Spinal cord (tissue), 10 donors: ENCODE measurements at places on chromosomes 11 and 22. TPM values are rescaled to one million over a fixed set of nuclear protein-coding genes. Genes with fewer than 3 reads are reported as not detected.

The MYOD1 gene
- total RNA-seq, result not detected

The SLC37A2 gene
- total RNA-seq, result 5.2 TPM

GRCh38 chr11:28442131-28442530 lies 333.9 kb downstream of the METTL15 start:
- no peaks in the 10 kb centered on the region for H3K27me3 ChIP-seq
- H3K27ac ChIP-seq, result no peak overlapping the region
- no peak for DNase-seq
- H3K4me3 ChIP-seq, result no peak overlapping the region

The PHF21B gene
- 3.3 TPM for total RNA-seq

The SLC22A9 gene
- 0.10 TPM for total RNA-seq

The EP300 gene
- 67.3 TPM for total RNA-seq

The BBOX1 gene
- 42.8 TPM for total RNA-seq

DNA sequence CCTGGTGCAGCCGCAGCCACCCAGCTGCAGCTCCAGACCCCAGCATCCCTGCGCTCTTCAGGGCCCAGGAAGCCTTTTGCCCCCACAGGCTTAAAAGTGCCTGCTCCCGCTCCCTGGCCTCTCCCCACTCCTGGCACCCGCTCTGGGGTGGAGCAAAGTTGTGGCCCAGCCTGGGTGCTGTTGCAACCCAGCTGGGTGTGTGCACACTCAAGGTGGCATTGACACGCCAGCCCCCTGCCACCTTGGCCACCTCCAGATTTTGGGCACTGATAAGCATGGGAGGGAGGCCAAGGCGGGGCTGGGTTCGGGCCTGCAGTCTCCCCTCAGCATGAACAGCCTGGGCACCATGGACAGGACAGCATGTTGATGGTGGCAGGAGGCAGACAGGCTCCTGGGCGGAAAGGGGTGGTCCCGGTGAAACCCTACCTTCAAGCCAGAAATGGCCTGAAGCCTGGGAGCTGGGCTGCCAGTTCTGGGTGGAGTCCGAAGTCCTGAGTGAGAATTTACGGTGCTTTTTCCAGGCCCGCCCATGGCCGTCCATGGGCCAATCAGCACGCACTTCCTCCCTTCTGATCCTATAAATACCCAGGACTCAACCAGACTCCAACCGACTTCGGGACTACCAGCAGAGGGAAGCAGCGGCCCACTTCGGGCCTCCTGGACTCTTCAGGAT lies 23.6 kb upstream of the RNASEH2C start:
- peaks cover 5% of the 10 kb centered on the region for H3K36me3 ChIP-seq
- H3K4me3 ChIP-seq, result no peak overlapping the region
- peaks cover under 1% of the 10 kb centered on the region for H3K27me3 ChIP-seq
- no peaks in the 10 kb centered on the region for H3K4me1 ChIP-seq
- no peak overlapping the region for H3K27ac ChIP-seq
- no peak for DNase-seq

The OR2AG2 gene
- total RNA-seq, result 0.30 TPM

DNA sequence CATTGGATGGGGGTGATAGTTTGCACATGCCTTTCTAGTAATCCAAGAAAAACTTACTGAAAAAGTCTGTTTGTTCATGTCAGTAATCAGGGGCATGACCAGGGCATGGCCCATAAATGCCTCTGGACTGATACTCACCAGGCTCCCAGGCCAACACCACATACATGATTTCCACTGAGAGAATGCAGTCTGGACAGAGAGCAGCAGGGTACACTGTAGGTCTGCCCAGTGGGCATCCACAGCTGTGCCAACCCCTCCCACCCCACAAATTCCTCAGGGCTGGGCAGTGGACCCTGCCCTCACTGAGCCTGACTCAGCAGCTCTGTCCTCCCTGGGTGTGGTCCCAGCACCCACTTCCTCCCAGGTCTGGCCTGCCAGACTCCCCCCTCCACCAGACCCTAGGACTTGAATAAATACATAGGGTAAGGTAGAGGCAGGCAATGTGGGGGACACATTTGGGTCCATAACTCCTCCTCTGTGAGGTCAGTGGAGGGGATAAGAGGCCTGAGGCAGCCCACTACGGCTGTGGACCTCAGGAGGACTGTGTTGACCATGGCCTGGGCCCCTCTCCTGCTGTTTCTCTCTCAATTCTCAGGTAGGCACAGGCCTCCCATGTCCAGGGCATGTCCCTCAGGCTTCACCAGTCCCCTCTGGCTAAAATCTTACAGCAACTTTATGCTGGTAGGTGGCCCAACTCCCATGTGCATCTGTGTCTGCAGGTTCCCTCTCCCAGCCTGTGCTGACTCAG lies 92.2 kb upstream of the TOP3B start:
- no peaks in the 10 kb centered on the region for H3K27me3 ChIP-seq
- peaks cover 10% of the 10 kb centered on the region for H3K4me1 ChIP-seq
- no peak overlapping the region for H3K27ac ChIP-seq
- no peak overlapping the region for H3K4me3 ChIP-seq
- H3K36me3 ChIP-seq, result no peaks in the 10 kb centered on the region

DNA sequence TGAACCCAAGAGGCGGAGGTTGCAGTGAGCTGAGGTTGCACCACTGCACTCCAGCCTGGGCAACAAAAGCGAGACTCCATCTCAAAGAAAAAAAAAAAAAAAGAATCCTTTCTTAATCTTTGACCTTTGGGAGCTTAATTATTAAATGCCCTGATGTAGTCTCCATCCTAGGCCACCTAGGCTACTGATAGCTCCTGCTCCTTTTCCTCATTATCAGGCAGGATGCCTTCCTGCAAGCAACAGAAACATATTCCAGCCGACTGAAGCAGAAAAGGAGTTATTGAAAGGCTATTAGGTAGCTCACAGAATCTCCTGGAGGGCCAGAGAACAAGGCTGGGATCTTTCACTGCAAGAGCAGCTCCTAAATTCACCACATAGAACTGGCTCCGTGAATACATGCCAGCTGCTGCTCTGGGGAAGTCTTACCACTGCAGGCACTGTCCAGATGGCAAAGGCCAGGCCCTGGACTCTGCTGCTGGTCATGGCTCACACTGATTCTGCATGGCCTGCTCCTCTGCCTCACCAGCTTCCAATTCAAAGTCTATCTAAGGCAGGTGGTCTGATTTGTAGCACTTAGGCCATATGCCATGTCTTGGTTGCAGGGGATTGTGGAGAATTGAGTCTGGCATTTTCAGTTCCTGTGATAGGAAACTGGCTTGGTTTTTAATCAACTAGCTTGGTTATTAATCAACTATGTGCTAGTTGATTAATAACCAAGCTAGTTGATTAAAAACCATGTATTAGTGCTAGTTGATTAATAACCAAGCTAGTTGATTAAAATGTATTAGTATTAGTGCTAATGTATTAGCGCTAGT lies 26.0 kb upstream of the POLD3 start:
- no peaks in the 10 kb centered on the region for H3K4me1 ChIP-seq
- H3K4me3 ChIP-seq, result no peak overlapping the region
- DNase-seq, result no peak
- H3K36me3 ChIP-seq, result no peaks in the 10 kb centered on the region
- H3K27ac ChIP-seq, result no peak overlapping the region
- H3K27me3 ChIP-seq, result no peaks in the 10 kb centered on the region

DNA sequence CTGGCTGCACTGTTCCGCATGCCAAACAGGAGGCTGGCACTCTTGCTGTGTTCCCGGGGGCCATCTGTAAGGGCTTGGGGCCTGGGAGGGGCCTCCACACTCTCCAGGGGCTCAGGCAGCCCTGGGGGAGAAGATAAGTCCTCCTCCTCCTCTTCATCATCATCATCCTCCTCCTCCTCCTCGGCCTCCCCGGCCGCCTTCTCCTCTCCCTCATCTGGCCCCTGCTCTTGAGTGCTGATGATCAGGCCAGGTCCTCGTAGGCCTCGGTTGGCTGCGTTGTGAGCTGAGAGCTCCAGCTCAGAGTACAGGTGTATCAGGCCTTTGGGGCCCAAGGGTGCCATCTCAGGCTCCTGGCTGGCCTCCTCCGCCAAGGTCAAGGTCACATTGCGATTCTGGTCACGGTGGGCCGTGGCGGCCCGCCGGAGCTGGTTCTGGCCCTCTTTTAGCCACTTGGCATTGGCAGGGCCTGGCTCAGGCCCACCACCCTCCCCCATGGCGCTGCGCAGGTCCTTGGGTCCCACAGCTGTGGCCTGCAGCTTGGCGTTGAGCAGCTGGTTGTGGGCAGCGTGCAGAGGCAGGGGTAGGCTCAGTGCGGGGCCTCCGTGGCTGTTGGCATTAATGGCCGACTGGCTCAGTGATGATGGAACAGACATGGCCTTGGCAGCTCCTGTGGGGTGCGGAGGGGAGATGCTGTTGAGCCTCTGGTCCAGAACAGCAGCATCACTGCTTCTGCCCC lies 8.0 kb downstream of the APBB1 start:
- peaks cover 37% of the 10 kb centered on the region for H3K36me3 ChIP-seq
- H3K4me3 ChIP-seq, result no peak overlapping the region
- no peak overlapping the region for H3K27ac ChIP-seq
- no peaks in the 10 kb centered on the region for H3K27me3 ChIP-seq
- H3K4me1 ChIP-seq, result peaks cover 42% of the 10 kb centered on the region

DNA sequence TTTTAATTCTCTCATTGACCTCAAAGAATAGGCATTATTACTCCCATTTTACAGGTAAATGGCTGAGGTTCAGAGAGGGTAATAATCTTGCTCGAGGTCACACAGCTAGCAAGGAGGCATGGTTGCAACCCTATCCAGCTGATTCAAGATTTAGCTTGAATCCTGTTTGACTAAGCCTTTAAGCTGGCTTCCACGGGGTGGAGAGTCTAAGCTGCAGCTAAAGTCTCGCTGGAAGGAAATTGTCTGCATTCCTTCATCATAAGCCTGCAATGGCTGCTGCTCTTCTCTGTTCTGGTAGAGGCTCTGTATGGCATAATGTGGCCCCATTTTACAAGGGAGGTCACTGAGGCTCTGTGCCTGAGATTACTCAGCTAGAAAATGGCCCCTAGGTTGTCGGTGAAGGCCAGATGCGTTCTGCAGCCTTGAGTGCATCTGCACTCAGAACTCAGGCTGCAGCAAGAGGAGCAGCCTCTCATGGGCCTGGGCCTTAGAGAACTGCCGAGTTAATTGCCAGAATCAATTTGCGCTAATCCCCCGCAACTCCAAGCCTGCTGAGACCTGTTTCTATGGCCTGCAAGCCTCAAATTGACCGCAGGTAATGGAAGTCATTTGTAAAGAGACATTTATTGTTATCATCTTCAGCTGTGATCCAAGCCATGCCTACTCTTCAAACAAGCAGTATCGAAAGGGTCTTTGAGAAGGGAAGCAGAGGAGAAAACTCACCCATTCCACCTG lies 44.1 kb upstream of the SEZ6L start:
- peaks cover 6% of the 10 kb centered on the region for H3K4me1 ChIP-seq
- H3K27ac ChIP-seq, result no peak overlapping the region
- no peak for DNase-seq
- no peaks in the 10 kb centered on the region for H3K36me3 ChIP-seq

DNA sequence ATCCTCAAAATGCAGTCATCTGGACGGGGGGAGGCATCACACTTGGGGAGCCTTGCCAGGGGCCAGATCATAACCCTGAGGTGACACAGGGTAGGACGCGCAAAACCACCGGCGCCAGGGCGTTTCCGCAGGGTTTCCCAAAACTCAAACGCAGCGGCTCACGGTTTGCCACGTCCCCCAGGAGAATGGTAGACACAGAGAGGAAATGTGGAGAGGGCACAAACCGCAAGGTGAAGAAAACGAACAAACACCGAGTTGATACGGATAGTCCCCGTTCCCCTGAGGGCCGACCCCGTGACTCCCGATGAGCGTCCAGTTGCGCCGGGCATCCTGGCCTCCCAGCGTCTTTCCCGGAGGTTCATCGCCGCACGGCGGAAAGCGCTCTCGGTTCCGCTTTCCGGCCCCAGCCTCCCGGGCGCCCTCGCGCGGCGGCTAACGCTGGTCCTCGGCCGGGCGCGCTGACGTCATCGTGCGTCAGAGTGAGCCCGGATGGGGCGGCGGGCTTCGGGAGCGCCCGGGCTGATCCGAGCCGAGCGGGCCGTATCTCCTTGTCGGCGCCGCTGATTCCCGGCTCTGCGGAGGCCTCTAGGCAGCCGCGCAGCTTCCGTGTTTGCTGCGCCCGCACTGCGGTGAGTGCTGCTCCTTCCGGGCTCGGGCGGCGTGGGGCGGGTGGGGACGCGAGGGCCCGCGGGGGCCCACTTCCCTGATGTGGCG lies at the start of gene BIRC2:
TSS of gene BIRC2 (plus strand) at position 467 of the 714 bp plus-strand sequence. CDS start 2,641 bp downstream, outside the sequence.
- peaks cover 3% of the 10 kb centered on the region for H3K36me3 ChIP-seq
- H3K4me3 ChIP-seq, result peak within 1 kb of the TSS; percentile 96
- no peaks in the 10 kb centered on the region for H3K4me1 ChIP-seq
- DNase-seq, result peak; percentile 97
- no peaks in the 10 kb centered on the region for H3K27me3 ChIP-seq
- H3K27ac ChIP-seq, result peak within 1 kb of the TSS; percentile 100

The PVALB gene
- total RNA-seq, result 10.0 TPM

- H3K27ac ChIP-seq, result no peak overlapping the region
- H3K36me3 ChIP-seq, result peaks cover 58% of the 10 kb centered on the region
- peaks cover 18% of the 10 kb centered on the region for H3K4me1 ChIP-seq
- H3K27me3 ChIP-seq, result no peaks in the 10 kb centered on the region
- no peak overlapping the region for H3K4me3 ChIP-seq
Observed at GRCh38 chr22:29263791-29264276, 3.9 kb downstream of the RHBDD3 start.

GRCh38 chr22:26065847-26066246 lies 103.4 kb upstream of the SEZ6L start:
- no peaks in the 10 kb centered on the region for H3K36me3 ChIP-seq
- no peak overlapping the region for H3K4me3 ChIP-seq
- peaks cover 14% of the 10 kb centered on the region for H3K4me1 ChIP-seq
- H3K27ac ChIP-seq, result no peak overlapping the region
- no peak for DNase-seq

DNA sequence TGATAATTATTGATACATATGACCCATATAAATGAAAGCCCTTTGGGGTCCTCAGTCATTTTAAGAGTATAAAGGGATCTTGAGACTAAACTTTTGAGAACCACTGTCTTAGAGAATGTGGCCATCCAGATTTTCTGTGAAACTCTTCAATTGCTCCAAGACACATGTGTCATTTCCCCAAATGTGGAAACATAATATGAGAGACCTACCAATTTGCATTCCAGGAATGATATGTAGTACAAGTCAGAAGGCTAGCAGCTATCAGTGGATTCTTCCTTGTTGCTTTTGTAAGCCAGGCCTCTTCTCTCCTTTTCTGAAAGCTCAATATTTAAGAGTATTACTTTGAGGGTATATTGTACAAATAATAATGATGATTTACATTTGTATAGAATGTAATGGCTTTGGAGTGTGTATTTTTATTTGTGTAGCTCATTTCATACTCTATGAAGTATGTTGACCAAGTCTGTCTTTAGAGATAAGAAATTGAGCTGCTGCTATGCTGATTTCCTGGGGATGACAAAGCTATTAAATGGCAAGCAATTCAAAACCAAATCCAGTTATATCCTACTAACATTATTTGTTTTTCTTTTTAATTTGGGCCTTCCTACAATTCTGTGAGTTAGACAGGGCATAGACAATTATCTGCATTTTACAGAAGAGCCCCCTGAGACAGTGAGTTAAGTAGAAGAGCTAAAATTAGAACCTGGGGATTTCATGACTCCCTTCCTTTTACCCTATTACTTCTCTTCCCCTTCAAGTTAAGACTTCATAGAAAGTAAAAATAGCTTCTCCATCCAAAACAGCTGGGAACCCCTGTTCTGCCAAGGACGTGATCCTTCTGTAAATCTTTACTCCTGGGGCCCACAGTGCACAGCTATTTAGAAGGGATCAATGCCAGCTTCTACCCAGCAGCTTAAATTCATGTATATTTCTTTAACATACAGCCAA lies 131.9 kb downstream of the WNT11 start:
- H3K27me3 ChIP-seq, result no peaks in the 10 kb centered on the region
- H3K4me3 ChIP-seq, result no peak overlapping the region
- peak overlapping the region; percentile 45 for H3K27ac ChIP-seq
- peak; percentile 33 for DNase-seq
- H3K36me3 ChIP-seq, result no peaks in the 10 kb centered on the region
- H3K4me1 ChIP-seq, result no peaks in the 10 kb centered on the region
